ENCODE measurements at places on chromosomes 13 and 19. TPM values are rescaled to one million over a fixed set of nuclear protein-coding genes. Genes with fewer than 3 reads are reported as not detected.

Gene PSG5
- total RNA-seq = 2.1 TPM

Gene SOX1
- total RNA-seq = not detected

Gene ANGPTL8
- not detected for total RNA-seq

Gene ARHGAP35
- 37.5 TPM for total RNA-seq

Gene CCDC159
- 11.3 TPM for total RNA-seq

Gene LSM14A
- 97.8 TPM for total RNA-seq

Gene A1BG
- 3.3 TPM for total RNA-seq
